ENCODE measurements at places on chromosomes 13 and 19.

- no peak for DNase-seq
These were observed 233.4 kb upstream of the SPRY2 start for GRCh38 chr13:80574113-80574850.

GRCh38 chr19:48600679-48601417 lies 5.7 kb upstream of the SPACA4 start:
- DNase-seq = no peak

- no peak for DNase-seq
These were observed 248.3 kb upstream of the SLITRK1 start for GRCh38 chr13:84130495-84131114.

GRCh38 chr19:47231215-47232054 lies 436 bp upstream of the BBC3 start:
- peak; percentile 72 for DNase-seq

GRCh38 chr13:44292545-44292944 lies 81.1 kb upstream of the SERP2 start:
- no peak for DNase-seq

DNA sequence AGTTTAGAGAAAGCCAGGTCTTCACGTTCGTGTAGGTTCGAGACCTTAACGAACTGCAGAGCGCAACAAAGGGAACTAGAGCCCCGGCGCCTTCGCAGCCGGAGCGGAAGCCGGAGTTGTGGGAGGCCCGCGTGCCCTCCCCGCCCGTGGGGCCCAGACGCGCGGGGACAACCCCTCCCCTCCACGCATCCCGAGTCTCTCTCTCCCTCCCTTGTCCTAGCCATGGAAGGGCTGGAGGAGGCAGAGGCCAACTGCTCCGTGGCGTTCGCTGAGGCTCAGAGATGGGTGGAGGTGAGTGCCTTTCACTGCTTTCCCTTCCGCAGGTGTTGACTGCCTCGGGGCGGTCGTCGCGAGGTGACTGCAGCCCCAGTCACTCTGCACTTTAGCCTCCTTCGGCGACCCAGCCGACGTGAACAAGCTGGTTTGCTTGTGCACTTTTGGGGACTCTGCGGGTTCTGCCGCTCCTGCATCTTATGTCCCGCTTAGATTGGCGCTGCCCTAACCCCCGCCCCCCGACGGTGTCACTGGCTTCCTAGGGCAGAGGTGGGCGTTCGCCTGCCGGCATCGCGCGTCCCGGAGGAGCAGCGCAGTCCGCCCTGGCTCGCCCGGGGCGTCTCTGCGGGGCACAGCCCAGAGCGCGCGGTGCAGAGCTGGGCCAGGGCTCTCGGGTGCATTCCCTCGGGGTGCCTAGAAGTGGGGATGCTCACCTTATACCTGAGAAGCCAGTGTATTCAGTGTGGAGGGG lies 478 bp downstream of the LMO7 start:
- no peak for DNase-seq

GRCh38 chr13:109243311-109243951 lies 543.0 kb downstream of the IRS2 start:
- peak; percentile 51 for DNase-seq

All from amygdala (tissue), 56 donors.